ENCODE measurements at places on chromosomes 3 and 15. TPM values are rescaled to one million over a fixed set of nuclear protein-coding genes. Genes with fewer than 3 reads are reported as not detected.

GRCh38 chr15:69734699-69735098 lies 282.1 kb downstream of the RPLP1 start:
- H3K4me1 ChIP-seq: no peaks in the 10 kb centered on the region
- no peak overlapping the region for H3K27ac ChIP-seq
- no peak overlapping the region for H3K4me3 ChIP-seq
- no peak for DNase-seq
- peaks cover 58% of the 10 kb centered on the region for H3K27me3 ChIP-seq

GRCh38 chr3:71417791-71418190 lies 165.7 kb downstream of the FOXP1 start:
- no peaks in the 10 kb centered on the region for H3K27me3 ChIP-seq
- DNase-seq: no peak
- H3K27ac ChIP-seq: no peak overlapping the region
- no peak overlapping the region for H3K4me3 ChIP-seq
- H3K4me1 ChIP-seq: peaks cover 15% of the 10 kb centered on the region

DNA sequence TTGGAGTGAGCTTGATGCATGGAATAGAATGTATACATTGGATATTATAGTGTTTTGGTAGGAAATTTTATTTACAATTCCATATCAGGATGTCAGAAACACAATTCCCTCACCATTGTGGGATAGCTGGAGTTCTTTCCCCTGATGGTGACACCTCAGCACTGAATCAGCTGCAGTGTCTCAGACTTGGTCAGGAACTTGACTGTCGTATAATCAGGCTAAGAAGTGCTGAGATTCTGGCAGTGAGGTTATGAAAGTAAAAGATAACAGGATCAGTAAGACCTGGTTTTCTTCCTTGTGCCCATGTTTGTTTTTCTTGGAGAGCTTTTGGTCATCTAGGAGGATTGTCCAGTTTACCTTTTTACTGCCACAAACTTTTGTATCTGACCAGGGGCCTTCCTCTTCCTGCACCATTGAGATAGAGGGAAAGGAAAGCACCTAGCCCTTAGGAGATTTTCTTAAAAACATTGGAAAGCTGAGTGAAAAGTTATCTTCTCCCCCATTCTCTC lies 27.3 kb upstream of the ST3GAL6 start:
- peaks cover 25% of the 10 kb centered on the region for H3K27me3 ChIP-seq
- no peak for DNase-seq
- H3K36me3 ChIP-seq: no peaks in the 10 kb centered on the region
- no peak overlapping the region for H3K27ac ChIP-seq
- peaks cover 24% of the 10 kb centered on the region for H3K4me1 ChIP-seq

GRCh38 chr15:55588070-55588814 lies at the start of gene PYGO1:
TSS of gene PYGO1 (minus strand) at chr15:55588345. CDS start at chr15:55587883, 462 bp downstream.
- no peaks in the 10 kb centered on the region for H3K36me3 ChIP-seq
- H3K27ac ChIP-seq: peak within 1 kb of the TSS; percentile 60
- peaks cover 11% of the 10 kb centered on the region for H3K4me1 ChIP-seq
- no peaks in the 10 kb centered on the region for H3K27me3 ChIP-seq
- DNase-seq: peak; percentile 98

DNA sequence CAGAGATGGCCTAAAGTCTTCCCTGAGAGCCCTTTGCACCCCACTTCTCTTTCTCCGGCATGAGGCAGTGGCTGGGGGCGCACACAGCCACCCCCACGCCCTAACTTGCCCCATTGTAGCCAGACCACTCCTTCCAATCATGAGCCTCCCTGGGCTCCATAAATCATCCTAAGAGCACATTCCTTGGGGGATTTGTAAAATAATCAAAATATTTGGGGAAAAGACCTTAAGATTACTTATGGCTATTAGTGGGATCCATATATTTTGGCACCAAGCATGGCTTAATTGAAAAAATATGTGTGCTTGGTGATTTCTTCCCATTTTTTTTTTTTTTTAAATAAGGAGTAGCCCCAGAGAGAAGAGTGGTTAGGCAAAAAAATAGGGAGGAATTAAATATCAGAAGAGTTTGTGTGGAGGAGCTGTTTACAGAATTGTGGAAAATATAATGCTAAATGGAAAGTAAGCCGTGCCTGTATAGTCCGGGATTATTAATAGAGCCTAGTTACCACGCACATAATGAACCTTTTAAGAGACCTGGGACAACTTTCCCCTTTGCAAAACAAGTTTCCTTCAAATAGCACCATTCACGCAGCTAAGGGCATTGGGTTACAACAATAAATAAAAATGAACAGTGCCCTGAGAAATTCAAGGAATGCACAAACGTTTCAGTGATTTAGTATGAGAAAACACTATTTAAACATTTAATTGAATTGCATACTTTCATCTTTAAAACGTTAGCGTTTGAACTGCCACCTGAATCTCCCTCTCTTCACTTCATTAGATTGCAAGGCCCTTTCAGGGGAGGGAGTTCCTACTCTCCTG lies 46.1 kb downstream of the SMAD6 start:
- H3K4me1 ChIP-seq: peaks cover 85% of the 10 kb centered on the region
- peak overlapping the region; percentile 84 for H3K27ac ChIP-seq
- H3K36me3 ChIP-seq: peaks cover 16% of the 10 kb centered on the region

- peak overlapping the region; percentile 14 for H3K4me3 ChIP-seq
- peak overlapping the region; percentile 59 for H3K27ac ChIP-seq
- DNase-seq: peak; percentile 46
- H3K4me1 ChIP-seq: peaks cover 44% of the 10 kb centered on the region
These were observed 66.7 kb downstream of the FILIP1L start for GRCh38 chr3:100047455-100048141.

- peaks cover 51% of the 10 kb centered on the region for H3K4me1 ChIP-seq
- H3K36me3 ChIP-seq: no peaks in the 10 kb centered on the region
- peak overlapping the region; percentile 56 for H3K27ac ChIP-seq
- no peak overlapping the region for H3K4me3 ChIP-seq
These were observed 5.5 kb upstream of the PLXND1 start for GRCh38 chr3:129611812-129612533.

DNA sequence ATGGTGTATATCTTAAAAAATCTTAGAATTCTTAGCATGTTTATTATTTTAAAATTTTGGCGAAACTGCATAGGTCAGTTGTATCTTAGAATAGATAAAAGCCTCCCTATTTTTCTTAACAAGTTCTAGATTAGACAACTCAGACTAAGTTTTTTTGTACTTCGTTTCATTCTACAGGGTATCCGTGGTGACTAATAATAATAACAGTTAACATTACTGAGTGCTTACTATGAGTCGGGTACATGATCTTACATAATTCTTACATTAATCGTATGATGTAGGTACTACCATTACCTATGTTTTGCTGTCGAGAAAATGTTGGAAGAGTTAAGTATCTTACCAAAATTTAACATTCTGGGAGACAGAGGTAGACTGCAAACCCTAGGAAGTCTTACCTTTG lies 60.7 kb downstream of the UBE2E2 start:
- H3K4me3 ChIP-seq: no peak overlapping the region
- DNase-seq: no peak
- peak overlapping the region; percentile 82 for H3K27ac ChIP-seq
- H3K27me3 ChIP-seq: no peaks in the 10 kb centered on the region

- no peak overlapping the region for H3K27ac ChIP-seq
- H3K36me3 ChIP-seq: no peaks in the 10 kb centered on the region
- H3K4me1 ChIP-seq: no peaks in the 10 kb centered on the region
- no peak for DNase-seq
- no peak overlapping the region for H3K4me3 ChIP-seq
These were observed 30.0 kb downstream of the PAQR5 start for GRCh38 chr15:69328739-69329138.

DNA sequence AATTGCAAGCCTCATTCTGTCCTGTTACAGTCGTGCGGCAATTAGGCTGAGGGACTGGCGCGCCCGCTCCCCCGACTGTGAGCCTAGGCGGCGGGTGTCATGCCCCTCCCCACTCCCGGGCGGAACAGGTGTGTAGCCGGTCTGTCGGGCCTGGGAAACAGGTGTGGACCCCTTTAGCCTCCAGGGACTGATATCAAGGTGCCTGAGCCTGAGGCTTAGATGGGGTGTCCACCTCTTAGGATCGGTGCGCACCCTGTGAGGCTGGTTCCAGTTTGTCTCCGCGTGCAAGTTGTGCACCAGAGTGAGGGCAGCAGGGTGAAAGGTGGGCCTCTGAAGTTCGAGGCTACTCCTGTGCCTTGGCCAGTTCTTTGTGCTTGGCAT lies 686 bp downstream of the VPS8 start:
- peak overlapping the region; percentile 79 for H3K27ac ChIP-seq

GRCh38 chr3:49165771-49166751 lies at the start of gene CCDC71:
TSS of gene CCDC71 (minus strand) at chr3:49166331. CDS start at chr3:49164208, 2,123 bp downstream.
- DNase-seq: peak; percentile 98
- H3K4me3 ChIP-seq: peak within 1 kb of the TSS; percentile 87
- H3K27me3 ChIP-seq: no peaks in the 10 kb centered on the region
- H3K27ac ChIP-seq: peak within 1 kb of the TSS; percentile 66

DNA sequence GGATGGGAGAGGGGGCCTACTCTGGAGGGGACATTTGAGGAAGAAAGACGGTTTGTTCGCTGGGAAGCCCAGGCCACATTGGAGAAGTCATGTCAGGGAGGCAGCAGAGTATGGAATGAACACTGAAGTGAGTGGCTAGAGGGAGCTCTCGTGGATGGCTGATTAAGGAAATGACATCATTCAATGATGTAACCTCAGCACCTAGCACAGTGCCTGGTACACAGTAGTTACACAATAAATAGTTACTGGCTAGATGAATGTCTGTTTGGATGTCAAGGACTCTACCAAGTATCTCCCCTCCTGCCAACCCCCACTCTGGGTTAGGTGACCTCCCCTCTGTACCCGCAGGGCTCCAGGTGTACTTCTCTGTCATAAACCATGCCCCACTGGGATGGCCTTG lies 121.1 kb downstream of the CLSTN2 start:
- H3K27ac ChIP-seq: no peak overlapping the region
- no peaks in the 10 kb centered on the region for H3K4me1 ChIP-seq
- no peak overlapping the region for H3K4me3 ChIP-seq
- no peaks in the 10 kb centered on the region for H3K27me3 ChIP-seq
- no peaks in the 10 kb centered on the region for H3K36me3 ChIP-seq

DNA sequence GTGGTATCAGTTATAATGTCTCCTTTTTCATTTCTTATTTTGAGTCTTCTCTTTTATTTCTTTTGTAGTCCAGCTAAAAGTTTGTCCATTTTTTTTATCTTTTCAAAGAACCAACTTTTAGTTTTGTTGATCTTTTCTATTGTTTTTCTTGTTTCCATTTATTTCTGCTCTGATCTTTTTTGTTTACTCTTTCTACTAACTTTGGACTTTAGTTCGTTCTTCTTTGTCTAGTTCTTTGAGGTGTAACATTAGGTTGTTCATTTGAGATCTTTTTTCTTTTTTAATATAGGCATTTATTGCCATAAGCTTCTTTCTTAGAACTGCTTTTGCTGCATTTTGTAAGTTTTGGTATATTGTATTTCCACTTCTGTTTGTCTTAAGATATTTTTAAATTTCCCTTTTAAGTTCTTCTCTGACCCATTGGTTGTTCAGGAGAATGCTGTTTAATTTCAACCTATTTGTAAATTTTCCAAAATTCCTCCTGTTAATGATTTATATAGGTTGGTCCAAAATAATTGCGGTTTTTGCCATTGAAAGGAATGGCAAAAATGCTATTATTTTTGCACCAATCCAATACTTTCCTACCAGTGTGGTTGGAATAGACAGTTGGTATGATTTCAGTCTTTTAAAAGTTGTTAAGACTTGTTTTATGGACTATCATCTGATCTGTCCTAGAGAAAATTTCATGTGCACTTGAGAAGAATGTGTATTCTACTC lies 51.2 kb downstream of the KAT2B start:
- no peaks in the 10 kb centered on the region for H3K36me3 ChIP-seq
- H3K27me3 ChIP-seq: no peaks in the 10 kb centered on the region
- H3K4me1 ChIP-seq: no peaks in the 10 kb centered on the region
- H3K27ac ChIP-seq: no peak overlapping the region

- H3K27me3 ChIP-seq: no peaks in the 10 kb centered on the region
- no peak overlapping the region for H3K27ac ChIP-seq
- H3K36me3 ChIP-seq: no peaks in the 10 kb centered on the region
- no peak overlapping the region for H3K4me3 ChIP-seq
- no peak for DNase-seq
These were observed 404.4 kb upstream of the NECTIN3 start for GRCh38 chr3:110667216-110667615.

GRCh38 chr15:69980341-69981059 lies 117.2 kb downstream of the TLE3 start:
- H3K4me1 ChIP-seq: no peaks in the 10 kb centered on the region
- no peak overlapping the region for H3K4me3 ChIP-seq
- no peaks in the 10 kb centered on the region for H3K36me3 ChIP-seq
- H3K27me3 ChIP-seq: peaks cover 35% of the 10 kb centered on the region
- H3K27ac ChIP-seq: no peak overlapping the region

GRCh38 chr3:162165346-162165745 lies 668.7 kb downstream of the OTOL1 start:
- H3K27ac ChIP-seq: no peak overlapping the region
- peak overlapping the region; percentile 30 for H3K4me3 ChIP-seq
- H3K4me1 ChIP-seq: peaks cover 3% of the 10 kb centered on the region
- DNase-seq: no peak
- no peaks in the 10 kb centered on the region for H3K36me3 ChIP-seq

GRCh38 chr3:61560517-61561373 lies 626 bp upstream of the PTPRG start:
- peaks cover 27% of the 10 kb centered on the region for H3K4me1 ChIP-seq
- peak overlapping the region; percentile 92 for H3K4me3 ChIP-seq
- no peaks in the 10 kb centered on the region for H3K36me3 ChIP-seq
- peak overlapping the region; percentile 87 for H3K27ac ChIP-seq
- H3K27me3 ChIP-seq: no peaks in the 10 kb centered on the region
- peak; percentile 97 for DNase-seq

DNA sequence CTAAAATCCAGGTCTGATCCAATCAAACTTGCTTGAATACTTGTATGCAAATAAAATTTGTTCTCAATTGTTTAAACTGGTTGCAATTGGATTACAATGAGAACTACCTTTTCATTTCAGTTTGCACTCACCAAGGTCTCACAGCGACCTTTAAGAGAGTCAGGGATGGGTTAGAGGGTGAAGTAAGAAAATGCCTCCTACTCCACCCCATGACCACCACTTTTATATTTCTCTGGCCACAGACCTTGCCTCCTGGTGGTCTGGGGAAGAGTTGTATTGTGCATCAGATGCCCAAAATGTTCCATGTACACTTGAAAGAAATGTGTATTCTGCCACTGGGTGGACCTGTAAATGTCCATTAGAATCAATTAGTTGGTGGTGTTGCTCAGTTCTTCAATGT lies 16.4 kb upstream of the THSD4 start:
- H3K4me1 ChIP-seq: peaks cover 11% of the 10 kb centered on the region
- no peaks in the 10 kb centered on the region for H3K36me3 ChIP-seq
- H3K27ac ChIP-seq: no peak overlapping the region
- DNase-seq: no peak
- no peaks in the 10 kb centered on the region for H3K27me3 ChIP-seq

- no peaks in the 10 kb centered on the region for H3K27me3 ChIP-seq
- H3K4me3 ChIP-seq: peak within 1 kb of the TSS; percentile 96
- DNase-seq: peak; percentile 97
- peak within 1 kb of the TSS; percentile 100 for H3K27ac ChIP-seq
These were observed at the start of gene TRA2B for GRCh38 chr3:185937689-185938374. TSS of gene TRA2B (minus strand) at chr3:185938014. CDS start at chr3:185937860, 154 bp downstream.

- H3K4me3 ChIP-seq: no peak overlapping the region
- DNase-seq: no peak
- no peaks in the 10 kb centered on the region for H3K36me3 ChIP-seq
- H3K27me3 ChIP-seq: no peaks in the 10 kb centered on the region
These were observed 145.4 kb downstream of the PDZRN3 start for GRCh38 chr3:73479325-73479724.

NDN gene
- 51.9 TPM for total RNA-seq

KCNMB3 gene
- total RNA-seq: 1.8 TPM

SV2B gene
- total RNA-seq: not detected

GPR160 gene
- total RNA-seq: 0.29 TPM

PRSS50 gene
- not detected for total RNA-seq

MRPL46 gene
- 11.2 TPM for total RNA-seq

MKRN2OS gene
- not detected for total RNA-seq

Data from osteoblast (primary cell).